ENCODE measurements at places on chromosomes 11 and 22.

GRCh38 chr11:15697437-15698236, 582.9 kb downstream of the INSC start:
- no peak for DNase-seq

- DNase-seq, result no peak
These were observed 17.2 kb downstream of the FRMD8 start for GRCh38 chr11:65403607-65404121.

- DNase-seq, result no peak
These were observed 1.8 kb downstream of the MTA2 start for GRCh38 chr11:62599901-62600300.

DNA sequence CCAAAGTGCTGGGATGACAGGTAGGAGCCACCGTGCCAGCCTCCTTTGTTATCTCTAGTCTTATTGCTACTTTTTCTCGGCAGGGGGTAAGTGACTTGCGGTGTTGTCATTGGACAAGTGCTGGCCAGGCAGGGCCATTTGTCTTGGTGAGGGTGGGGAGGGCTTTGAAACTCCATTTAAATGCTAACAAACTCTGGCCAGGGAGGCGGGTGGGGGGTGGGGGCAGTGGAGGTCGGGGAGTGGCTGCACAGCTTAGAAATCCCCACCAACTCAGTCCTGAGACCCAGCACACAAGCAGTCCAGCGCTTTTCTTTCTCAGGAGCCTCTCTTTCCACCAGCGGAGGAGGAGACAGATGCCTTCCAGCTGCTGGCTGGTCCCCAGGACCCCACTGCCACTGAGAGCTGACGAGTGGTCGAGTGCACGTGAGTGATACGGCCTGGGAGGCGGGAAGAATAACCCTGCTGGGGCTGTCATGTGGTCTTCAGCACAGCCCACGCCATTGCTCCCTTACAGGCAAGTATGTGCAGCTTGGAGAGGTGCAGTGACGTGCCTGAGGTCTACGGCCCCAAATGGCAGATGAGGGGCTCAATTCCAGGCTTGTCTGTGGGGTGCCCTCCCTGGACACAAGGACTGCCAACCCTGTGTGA, 24.2 kb upstream of the OSBPL5 start:
- DNase-seq, result no peak

GRCh38 chr22:27785831-27786230, 15.7 kb downstream of the MN1 start:
- DNase-seq, result no peak

DNA sequence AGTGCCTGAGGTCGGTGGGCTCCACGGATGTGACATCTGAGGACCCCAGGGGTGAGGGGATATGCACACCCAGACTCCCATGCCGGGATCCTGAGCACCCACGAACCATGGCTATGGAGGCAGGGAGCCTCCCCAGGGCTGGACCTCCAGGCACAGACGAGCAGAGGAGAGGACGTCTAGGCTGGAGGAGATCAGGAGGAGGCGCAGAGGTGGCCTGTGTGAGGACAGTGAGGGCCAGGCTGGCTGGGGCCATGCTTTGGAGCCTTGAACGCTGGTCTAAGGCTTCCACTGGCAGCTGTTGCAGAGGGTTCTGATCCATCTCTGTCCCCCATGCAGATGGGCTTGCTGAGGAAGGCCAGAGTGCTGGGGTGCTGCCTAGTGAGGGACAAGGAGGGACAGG, 29.0 kb downstream of the FGF4 start:
- no peak for DNase-seq

GRCh38 chr11:11171285-11171684, 181.8 kb downstream of the CSNK2A3 start:
- no peak for DNase-seq

DNA sequence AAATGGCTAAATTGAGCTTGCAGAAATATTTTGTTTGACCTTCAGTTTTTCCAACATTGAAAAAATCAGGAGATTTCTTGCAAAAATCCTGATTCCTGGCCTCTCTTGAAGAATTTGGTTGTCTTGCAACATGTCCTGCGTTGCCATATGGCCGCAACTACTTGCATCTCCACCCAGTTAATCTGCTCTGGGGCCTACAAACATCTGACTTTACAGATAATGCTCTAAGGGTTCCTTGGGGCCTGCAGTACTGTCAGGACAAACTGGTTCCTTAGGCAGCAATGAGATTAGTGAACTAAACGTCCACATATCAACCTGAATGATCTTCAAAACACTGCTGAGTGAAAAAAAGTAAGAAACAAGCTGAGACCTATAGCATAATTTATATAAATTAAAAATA, 36.6 kb upstream of the FEZ1 start:
- peak; percentile 57 for DNase-seq

- peak; percentile 77 for DNase-seq
These were observed 169.1 kb downstream of the NXPE2 start for GRCh38 chr11:114847306-114847975.

DNA sequence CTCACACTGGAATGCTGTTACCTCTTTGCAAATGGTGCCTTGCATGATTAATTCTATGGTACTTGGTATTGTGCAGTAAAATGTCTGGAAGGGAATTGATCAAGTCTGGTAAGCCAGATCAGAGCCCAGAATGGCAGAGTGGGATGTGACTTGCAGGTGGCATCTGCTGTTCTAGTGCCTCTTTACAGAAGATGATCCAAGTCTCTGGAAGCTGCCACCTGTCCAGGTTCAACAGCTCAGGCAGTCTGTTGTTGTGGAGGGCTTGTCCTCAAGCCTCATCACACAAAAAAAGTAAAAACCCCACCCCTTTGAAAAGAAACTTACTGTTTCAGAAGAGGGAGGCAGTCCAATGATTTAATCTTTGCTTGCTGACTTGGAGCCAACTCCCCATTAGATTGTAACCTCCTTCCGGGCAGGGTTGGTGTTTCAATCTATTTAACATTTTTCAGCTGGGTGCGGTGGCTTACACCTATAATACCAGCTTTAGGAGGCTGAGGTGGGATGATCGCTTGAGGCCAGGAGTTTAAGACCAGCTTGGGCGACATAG, 17.1 kb downstream of the ZNRF3 start:
- no peak for DNase-seq

DNA sequence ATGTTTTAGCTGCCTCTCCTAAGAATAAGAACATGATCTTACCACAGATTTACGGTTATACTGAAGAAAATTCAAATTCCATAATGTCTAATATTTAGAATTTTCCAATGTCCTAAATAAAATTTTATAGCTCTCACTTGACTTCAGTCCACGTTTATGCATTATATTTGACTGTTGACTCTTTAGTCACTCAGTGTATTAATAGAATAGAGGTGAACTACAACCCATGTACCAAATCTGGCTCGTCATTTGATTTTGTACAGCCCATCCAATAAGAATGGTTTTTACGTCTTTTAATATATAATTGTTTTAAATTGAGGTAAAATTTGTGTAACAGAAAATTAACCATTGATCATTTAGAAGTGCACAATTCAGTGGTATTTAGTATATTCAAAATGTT, 34.9 kb downstream of the KDM2A start:
- DNase-seq, result no peak

- peak; percentile 73 for DNase-seq
These were observed 658 bp downstream of the C11orf71 start for GRCh38 chr11:114399490-114400215.

DNA sequence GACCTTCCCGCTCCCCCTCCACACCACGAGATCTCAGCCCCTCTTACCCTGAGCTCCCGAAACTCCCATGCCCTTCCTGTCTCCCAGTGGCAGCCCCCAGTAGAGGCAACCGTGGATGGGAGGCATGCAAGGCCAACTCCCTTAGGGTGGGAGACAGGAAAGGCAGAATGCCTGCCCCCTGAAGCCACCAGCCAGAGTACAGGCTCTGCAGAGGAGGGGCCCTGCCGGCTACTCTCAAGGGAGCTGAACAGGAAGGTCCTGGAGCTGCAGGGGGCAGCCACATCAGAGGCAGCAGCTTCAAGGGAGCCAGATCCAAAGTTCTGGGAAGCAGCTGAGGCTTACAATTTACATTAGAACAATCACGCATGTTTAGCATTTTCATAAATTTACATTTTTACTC, 38.3 kb downstream of the PDE2A start:
- no peak for DNase-seq

GRCh38 chr22:47190957-47191670, 428.7 kb downstream of the TBC1D22A start:
- no peak for DNase-seq

- no peak for DNase-seq
These were observed 29.2 kb upstream of the B3GAT1 start for GRCh38 chr11:134441281-134441680.

DNA sequence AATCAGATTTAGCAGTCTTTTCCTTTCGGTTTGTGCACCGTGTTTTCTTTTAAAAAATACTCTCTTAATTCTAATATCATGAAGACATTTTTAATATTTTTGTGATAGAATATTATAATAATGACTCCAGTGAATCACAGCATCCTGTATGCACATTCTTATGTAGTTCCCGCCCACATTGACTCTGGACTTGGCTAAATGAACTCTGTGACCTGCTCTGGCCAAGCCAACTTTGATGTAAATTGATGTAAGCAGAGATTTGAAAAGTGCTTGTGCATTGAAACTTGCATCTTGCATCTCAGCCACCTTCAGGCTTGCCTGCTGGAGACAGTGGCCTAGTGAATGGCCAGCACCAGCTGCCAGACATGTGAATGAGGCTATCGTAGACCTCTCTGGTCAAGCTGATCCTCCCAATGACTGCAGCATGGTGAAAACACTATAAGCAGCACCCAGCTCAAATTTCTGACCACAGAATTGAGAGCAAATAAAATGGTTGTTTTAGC, 29.2 kb upstream of the PGM2L1 start:
- DNase-seq, result no peak

- no peak for DNase-seq
These were observed 64.8 kb downstream of the PRR5L start for GRCh38 chr11:36360826-36361415.

DNA sequence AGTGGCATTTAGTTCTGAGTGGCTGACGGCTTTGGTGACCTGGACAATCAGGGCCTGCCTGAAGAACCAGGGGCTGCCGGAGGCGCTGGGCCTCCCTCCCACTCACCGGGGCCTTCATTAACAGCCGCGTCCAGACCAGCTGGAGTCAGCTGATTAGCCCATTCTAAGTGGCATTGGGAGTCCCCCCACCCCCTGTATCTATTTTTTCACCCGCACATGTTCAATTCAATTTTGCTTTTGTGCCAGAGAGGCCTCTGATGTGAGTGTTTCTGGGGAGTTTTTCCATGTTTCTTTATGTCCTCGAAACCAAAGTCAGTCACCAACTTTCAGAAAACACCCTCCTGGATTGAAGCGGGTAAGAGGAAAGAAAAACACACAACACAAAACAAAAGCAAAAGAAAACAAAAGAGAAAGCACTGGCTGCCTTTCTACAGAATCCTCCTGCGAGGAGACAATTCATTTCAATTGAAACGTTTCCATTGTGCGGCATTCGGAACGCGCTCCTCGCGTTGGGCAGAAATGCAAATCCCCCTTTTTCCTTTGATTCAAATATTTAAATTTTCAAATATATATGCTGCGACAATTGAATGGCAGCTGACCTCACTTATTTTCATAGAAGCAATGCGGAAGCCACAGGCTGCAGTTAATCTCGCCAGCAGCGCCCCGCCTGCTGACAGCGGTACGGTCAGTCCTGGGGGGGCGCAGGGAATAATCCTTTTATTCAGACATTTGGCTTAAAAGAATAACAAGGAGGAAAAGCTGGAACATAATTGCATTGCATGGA, 17.7 kb downstream of the CDKN1C start:
- DNase-seq, result peak; percentile 40

DNA sequence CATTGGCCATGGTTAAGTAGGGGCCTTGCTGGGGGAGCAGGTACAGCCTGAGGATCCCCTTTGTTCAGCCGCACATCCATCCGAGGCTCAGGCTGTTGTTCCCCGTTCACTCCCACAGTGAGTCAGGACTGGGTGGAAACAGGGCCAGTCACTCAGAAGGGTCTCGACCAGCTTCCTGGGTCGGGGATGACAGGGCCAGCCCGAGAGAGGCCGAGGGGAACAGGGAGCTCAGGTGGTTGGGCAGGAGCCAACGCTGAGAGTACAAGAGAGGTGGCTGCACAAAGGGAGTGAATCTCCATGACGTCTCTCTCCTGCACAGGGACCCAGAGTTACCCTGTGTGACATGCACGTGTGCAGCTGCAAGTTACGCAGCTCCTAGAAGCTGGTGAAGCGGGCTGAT, 97.2 kb upstream of the SHANK2 start:
- no peak for DNase-seq

GRCh38 chr22:29478326-29479276, 1.4 kb upstream of the NEFH start:
- DNase-seq, result no peak

GRCh38 chr11:96061730-96062129, 137.8 kb upstream of the MTMR2 start:
- DNase-seq, result no peak

DNA sequence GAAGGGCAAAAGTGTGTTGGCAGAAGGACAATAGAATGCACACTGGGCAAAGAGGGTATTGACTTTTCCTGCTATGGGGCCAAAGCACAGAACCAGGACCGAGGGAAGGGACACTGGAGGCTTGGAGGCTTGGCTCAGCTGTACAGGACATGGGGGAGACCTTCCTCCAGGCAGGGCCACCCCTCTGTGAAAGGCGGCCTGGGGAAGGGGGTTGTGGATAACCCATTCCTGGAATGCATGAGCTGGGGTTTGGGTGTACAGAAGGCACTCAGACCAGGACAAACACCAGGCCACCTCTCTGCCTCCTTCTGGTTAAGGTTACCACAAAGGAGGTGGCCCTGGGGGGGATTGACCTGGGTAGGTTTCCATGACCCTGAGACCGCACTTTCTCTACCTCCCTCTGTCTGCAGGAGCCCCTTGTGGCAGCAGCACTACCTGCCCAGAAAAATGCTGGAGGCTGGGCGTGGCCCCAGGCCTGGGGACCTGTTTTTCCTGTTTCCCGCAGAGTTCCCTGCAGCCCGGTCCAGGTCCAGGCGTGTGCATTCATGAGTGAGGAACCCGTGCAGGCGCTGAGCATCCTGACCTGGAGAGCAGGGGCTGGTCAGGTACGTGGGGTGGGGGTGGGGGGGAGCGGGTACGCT, 9.6 kb downstream of the P2RY2 start:
- no peak for DNase-seq

GRCh38 chr11:17724020-17724908, 4.9 kb downstream of the MYOD1 start:
- DNase-seq, result no peak

DNA sequence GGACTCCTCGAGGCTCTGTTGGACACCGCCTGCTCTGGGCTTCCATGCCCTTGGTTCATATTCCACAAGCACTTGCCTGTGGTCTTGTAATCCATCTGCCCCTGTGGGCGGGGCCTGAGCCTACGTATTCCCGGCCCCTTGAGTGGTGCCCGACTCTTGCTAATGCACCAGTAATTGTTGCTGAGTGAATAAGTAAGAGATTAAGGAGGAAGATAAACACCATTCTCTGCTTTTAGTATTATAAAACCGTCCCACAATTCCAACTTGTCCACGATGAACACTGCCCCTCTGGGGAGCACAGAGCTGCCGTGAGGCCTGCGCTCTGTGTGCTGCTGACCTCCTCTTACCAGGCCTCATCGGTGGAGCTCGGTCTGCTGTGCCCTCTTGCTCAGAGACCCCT, 50.3 kb downstream of the MICAL2 start:
- peak; percentile 48 for DNase-seq

- no peak for DNase-seq
These were observed 14.3 kb upstream of the BCL9L start for GRCh38 chr11:118939953-118940598.

Data from WERI-Rb-1 (cell line).